HuH-7 (cell line): ENCODE measurements at places on chromosomes 13 and 19.

- no peak for DNase-seq
These were observed 11.0 kb downstream of the ZNF333 start for GRCh38 chr19:14700711-14701375.

GRCh38 chr19:6234527-6234926 lies 45.2 kb downstream of the MLLT1 start:
- no peak for DNase-seq

GRCh38 chr13:71515744-71516038 lies 351.3 kb downstream of the DACH1 start:
- no peak for DNase-seq

- DNase-seq = no peak
These were observed 16.9 kb downstream of the TFDP1 start for GRCh38 chr13:113601166-113602070.

DNA sequence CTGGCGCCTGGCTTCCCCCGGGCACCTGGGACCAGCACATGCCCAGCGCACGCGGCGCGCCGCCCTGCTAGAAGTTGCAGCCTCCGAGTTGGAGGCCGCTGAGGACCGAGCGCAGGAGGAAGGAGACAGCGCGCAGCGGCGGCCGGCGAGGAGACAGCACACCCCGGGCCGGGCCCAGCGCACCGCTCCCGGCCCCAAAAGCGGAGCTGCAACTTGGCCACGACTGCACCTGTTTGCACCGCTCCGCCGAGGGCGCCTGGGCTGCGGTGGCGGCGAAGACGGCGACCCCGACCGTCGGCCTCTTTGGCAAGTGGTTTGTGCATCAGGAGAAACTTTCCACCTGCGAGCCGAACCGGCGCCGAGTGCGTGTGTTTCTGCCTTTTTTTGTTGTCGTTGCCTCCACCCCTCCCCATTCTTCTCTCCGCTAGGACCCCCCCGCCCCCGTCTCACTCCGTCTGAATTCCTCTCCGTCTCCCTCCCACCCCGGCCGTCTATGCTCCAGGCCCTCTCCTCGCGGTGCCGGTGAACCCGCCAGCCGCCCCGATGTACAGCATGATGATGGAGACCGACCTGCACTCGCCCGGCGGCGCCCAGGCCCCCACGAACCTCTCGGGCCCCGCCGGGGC lies at the start of gene SOX1:
Gene SOX1 (plus strand): TSS at position 34 of the 626 bp plus-strand sequence. CDS start 510 bp downstream, at position 544.
- no peak for DNase-seq

- no peak for DNase-seq
These were observed 2.2 kb downstream of the FLT1 start for GRCh38 chr13:28492569-28493367.
